ENCODE measurements at places on chromosomes 2 and 18. TPM values are rescaled to one million over a fixed set of nuclear protein-coding genes. Genes with fewer than 3 reads are reported as not detected.

DNA sequence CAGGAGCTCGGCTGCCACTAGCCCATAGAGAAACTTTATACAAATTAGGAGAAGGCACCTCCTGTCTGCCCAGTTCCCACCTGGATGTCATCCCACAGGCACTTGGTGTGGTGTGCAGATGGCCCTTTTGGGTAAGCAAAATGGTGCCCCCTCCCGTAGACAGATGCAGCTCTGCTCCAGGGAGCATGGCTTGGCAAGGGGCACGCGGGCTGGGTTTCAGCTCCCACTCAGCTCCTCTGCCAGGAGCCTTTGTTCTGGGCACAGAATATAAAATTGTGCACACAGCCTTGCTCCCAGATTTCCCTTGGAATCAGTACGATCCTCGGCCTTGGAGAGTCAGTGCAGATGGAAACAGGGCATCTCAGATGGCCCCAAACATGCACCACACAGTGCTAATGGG is 20.3 kb upstream of the KCNF1 start:
- no peak for DNase-seq

The RAX gene
- not detected for total RNA-seq

The TUBA3E gene
- not detected for total RNA-seq

GRCh38 chr2:233082222-233082930 is 22.2 kb downstream of the INPP5D start:
- DNase-seq, result no peak

The IRS1 gene
- total RNA-seq, result 36.7 TPM

The CD8B2 gene
- total RNA-seq, result not detected

The GYPC gene
- total RNA-seq, result 93.6 TPM

The SLC9A4 gene
- total RNA-seq, result 0.06 TPM

The DNAH7 gene
- total RNA-seq, result 20.0 TPM

DNA sequence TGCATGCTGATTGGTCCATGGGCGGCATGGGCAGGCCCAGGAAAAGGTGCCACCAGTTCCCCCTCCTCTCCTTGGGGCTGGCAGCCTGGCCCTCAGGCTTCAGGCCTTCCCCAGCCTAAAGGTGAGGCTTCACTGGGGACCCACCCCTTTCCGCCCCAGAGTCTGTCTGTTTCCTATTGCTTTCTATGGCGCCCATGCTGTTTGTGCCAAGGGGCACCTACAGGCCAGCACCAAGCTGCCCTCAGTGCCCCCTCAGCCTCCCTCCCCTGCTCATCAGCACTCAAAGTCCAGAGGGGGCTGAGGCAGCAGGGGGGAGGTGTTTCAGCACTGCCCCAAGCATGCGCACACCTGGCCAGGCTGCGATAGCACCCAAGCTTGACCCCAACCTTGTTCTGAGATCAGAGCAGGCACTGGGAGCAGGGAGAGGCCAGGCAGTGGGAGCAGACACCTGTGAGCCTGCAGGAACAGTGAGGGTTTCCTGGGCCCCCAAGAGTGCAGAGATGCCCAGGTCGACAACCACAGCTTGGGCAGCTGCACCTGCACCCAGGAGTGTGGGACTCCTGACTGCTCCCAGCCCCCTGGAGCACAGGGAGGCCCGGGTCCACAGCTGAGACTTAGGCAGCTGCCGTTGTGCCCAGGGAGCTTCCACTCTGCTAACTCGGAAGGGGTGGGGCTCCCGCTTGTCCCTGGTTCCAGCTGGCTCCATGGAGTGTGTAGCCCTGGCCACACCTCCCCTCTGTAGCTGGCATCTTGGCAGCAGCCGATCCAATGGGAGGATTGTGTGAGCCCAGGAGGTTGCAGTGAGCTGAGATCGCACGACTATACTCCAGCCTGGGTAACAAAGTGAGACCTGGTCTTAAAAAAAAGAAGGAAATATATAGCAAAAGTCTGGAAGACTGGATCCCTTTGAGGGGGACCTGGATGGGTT is 69.1 kb downstream of the NCAPH start:
- no peak for DNase-seq

The RASGRP3 gene
- 14.7 TPM for total RNA-seq

DNA sequence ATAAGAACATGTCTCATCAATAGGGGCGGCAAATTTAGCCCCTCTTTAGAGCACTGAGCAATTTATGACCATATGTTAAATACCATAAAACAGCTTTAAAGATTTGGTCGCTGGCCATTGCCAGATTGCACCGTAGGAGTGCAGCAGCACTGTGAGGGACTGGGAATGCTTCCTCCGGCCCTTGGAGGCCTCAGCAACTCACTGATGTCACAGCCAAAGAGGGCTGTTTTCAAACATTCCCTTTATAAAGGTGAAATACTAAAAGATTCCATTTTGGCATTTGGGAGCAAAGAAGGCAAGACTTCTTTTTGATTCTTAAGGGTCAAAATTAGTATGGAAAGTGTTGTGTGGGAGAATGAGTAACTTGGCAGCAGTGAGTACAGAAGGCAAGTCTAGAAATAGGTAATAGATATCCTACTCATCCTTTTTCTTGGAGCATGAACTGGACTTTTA is 63.7 kb downstream of the BABAM2 start:
- peak; percentile 66 for DNase-seq

- DNase-seq, result no peak
These were observed 908.5 kb upstream of the CHAC2 start for GRCh38 chr2:52859065-52859464.

DNA sequence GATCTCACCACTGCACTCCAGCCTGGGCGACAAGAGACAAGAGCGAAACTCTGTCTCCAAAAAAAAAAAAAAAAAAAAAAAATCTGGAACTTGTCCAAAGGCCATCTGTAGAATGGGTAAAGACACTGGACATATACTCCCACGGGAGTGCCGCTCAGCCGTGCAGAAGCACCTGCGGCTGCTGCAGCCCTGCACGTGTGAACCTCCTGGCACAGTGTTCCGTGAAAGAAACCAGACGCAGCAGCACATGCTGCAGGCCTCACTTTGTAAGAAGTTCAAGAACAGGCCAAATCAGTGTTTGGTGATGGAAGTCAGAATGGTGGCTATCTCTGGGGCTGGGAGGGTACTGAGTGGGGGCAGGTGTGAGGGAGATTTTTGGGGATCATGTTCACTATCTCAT is 6.5 kb downstream of the CHRND start:
- no peak for DNase-seq

The LHCGR gene
- 0.12 TPM for total RNA-seq

The HRH4 gene
- 0.89 TPM for total RNA-seq

GRCh38 chr2:38441346-38441745 is 64.3 kb upstream of the ATL2 start:
- no peak for DNase-seq

DNA sequence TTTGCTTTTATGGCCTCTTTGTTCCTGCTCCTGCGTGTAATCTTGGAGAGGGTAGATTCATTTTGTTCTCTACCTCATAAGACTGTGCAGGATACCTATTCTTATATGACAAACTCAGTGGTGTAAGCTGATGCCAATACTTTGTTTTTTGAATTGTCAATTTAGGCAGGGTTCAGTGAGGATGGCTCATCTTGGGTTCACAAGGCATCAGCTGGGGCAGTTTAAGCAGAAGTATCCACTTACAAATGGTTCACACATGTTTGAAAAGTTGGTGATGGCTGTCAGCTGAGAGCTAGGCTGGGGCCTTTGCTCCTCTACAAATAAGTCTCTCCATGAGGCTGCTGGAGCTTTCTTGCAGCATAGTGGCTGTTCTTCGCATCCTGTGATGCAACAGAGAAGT is 920.6 kb upstream of the PIK3C3 start:
- no peak for DNase-seq

GRCh38 chr2:162365392-162365791 is 21.5 kb downstream of the GCA start:
- DNase-seq, result no peak

Data from lung (tissue), 17 donors.